ENCODE measurements at places on chromosomes 3 and 15.
A peak's percentile ranks its signal among the peaks of the same experiment; 100 is the strongest.

GRCh38 chr3:193944518-193944884 is 191.4 kb upstream of the HES1 start:
- no peak for DNase-seq

DNA sequence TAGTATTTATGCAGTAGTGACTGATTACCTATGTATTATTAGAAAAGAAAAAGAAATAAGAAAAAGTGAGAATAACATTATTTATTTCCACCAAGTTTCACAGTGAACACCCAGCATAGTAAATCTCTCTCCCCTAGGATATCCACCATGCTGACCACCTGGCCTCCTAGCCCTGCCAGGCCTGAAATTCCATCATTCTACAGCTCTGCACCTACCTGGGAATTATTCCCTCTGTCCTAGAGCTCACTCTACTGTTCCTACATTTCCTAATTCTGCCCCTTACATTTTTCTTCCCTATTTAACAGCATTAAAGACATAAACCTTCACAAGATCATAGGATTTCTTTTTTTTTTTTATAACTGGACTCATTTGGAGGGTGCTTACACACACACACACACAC is 525.3 kb upstream of the PPP2R3A start:
- DNase-seq: no peak

- DNase-seq: no peak
These were observed 13.4 kb upstream of the GHSR start for GRCh38 chr3:172461530-172462138.

DNA sequence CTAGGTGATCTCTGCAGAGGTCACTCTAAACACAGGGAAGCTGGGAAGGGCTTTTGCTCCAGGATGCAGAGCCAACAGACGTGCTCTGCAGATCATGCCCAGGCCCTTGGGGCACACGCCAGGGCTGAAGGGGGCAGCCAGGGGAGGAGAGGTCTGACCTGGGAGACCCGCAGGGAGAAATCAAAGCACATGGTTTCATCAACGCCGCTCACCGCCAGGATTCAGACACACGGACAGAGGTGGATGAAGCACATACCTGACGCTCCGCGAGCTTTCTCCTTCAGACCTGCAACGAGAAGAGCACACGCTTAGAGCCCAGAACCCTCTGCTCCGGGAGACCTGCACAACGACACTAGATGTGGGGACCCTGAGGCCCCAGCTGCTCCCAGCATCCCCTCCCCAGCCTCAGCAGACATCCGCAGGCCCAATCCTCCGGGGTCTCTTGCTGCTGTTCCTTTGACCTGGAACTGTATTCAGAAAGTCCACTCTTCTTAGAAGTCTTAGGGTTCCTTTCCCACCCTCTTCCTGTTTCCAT is 90.7 kb upstream of the IQSEC1 start:
- DNase-seq: no peak

GRCh38 chr15:78018445-78018844 is 59.1 kb downstream of the TBC1D2B start:
- no peak for DNase-seq

GRCh38 chr3:85090495-85090894 is 131.7 kb downstream of the CADM2 start:
- no peak for DNase-seq

DNA sequence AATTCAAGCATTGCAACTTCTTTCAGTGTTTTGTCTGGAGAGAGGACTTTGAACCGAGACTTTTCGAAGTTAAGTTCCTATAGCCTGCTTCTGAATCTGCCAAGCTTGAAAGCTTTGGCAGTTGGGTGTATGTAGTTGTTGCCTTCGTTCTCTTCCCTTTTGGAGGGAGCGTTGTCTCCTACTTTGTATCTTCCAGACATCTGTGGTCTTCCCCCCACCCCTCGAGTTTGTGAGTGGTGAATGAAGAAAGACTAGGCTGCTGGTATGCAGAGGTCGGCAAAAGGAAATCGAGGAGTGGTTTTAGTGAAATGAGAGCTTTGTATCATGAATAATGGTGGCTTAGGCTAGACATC is 1.3 kb downstream of the CTNNB1 start:
- DNase-seq: peak; percentile 10

DNA sequence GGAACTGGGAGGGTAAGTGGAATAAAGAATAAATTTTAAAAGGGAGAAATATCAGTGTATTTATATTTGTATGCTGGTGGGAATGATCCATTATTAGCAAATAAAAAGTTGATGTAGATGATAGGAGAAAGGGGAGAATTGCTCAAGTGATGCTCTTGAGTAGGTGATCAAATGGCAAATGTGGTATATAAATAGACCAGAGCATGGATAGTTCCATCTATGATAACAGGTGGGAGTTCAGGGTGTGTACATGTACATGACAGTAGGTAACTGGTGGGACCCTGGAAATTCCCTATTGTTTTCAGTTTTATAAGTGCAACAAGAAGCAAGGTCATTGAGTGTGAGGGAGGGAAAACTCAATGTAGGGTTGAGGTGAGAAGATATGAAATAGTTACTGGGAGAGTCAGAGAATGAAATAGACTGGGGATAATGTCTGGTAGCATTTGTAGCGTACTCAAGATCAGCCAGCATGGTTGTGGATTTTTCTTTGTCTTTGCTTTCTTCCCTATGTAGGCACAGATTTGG is 31.3 kb upstream of the EBLN2 start:
- no peak for DNase-seq

DNA sequence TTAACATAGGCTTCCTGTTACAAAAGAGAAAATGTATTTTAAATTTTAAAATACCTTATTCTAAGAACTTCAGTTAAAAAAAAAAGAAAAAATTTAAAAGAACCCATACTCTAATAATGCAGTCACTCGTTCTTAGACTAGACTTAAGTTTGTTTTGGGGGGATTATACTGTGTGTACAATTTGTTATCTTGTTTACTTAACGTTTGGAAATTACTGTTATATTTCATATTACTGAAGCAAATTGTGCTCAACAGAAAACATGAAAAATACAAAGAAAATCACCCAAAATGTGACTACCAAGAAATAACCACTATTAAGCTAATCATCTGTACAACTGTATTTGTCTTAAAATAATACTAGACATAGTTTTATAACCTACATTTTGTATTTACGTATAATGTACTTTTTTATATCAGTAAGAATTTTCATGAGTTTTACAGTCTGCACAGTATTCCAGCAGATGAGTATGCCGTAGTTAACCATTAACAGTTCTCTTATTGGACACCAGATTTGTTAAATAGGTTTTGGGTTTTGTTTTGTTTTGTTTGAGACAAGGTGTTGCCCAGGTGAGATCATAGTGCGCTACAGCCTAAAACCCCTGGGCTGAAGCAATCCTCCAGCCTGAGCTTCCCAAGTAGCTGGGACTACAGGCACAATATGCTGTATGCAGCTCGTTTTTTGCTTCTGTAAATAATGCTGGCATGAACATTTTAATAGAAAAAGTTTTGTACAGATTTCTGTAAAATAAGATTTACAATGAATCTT is 88.8 kb upstream of the CHD2 start:
- DNase-seq: no peak

GRCh38 chr3:177150218-177150916 is 46.9 kb downstream of the TBL1XR1 start:
- DNase-seq: no peak

DNA sequence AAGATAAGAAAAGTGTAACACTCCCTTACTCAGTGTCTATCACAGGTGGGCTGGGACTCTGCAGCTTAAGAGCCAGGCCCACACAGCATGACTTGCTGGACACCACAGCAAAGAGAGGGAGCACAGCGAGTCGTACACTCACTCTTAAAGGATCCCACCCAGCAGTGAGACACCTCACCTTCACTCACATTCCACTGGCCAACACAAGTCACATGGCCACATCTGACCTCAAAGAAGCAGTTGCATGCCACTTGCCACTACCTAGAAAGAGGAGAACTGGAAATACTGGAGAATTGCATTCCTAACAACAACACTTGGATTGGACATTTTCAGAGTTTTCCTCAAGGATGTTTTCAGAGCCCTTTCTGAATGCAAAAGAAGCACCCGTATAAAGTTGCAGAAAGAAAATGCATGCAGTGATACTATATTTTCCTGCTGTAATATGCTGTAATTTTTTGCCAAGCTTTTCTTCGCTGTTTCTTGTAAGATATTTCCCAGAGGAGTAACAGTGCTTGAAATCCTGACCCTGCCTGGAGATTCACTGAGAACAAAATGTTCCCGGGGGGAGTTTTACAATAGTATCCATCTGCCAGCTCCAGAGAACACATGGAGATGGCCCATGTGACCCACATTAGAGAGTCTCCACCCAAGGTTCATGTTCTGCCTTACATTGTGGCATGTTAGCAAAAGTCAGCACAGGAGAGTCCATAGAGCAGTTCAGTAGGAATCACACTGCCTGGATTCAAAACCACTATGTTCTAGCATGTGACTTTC is 42.2 kb downstream of the TRIM42 start:
- no peak for DNase-seq

DNA sequence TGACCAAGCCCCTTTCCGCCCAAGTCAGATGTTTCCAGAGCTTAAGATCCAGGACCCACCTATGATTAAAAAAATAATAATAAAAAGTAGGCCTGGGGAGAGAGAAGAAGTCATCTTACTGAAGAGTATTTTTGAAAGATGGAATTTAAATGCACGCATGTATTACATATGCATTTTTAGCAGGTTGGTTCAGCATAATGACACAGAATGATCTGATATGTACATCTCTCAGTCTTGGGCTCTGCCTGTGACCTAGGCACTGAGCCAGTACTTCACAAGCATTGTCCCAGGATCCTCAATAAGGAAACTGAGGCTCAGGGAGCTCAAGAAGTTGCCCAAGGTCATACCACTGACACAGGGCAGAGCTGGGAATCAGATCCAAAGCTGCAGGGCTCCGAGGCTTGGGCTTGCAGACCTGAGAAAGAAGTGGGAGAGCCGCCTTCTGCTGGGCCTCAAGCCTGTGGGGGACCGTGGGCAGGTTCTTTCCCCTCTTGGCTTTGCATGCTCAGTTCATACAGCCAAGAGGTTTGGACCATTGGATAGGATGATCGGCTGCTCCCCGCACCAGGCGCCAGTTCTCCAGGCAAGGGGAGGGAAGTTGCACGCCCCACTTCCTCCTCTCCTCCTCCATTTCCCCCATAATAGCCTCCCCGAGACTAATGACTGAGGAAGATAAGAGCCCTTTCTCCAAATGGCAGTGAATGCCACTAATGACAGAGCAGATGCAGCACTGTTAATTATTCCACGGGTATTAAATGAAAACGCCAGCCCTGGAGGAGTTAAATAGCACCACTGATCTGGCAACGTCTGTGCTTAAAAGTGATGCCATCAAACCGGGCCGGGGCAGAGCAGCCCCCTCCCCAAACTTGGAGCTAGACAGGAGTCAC is 6.9 kb downstream of the SLC6A1 start:
- no peak for DNase-seq

DNA sequence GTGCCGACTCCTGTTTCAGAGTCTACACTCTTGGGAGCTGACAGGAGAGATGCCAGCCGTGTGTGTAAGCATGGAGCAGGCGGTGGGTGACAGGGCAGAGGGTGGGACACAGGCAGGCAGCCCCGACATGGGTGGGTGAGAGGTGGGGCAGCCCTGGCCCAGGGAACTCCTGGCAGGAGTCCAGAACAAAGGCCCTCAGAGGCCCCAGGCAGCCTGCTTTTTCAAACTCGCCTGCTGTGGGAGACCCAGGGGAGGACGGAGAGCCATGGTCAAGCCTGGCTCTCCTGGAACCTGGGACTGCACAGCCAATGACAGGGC is 29.3 kb upstream of the SLC41A3 start:
- DNase-seq: no peak

DNA sequence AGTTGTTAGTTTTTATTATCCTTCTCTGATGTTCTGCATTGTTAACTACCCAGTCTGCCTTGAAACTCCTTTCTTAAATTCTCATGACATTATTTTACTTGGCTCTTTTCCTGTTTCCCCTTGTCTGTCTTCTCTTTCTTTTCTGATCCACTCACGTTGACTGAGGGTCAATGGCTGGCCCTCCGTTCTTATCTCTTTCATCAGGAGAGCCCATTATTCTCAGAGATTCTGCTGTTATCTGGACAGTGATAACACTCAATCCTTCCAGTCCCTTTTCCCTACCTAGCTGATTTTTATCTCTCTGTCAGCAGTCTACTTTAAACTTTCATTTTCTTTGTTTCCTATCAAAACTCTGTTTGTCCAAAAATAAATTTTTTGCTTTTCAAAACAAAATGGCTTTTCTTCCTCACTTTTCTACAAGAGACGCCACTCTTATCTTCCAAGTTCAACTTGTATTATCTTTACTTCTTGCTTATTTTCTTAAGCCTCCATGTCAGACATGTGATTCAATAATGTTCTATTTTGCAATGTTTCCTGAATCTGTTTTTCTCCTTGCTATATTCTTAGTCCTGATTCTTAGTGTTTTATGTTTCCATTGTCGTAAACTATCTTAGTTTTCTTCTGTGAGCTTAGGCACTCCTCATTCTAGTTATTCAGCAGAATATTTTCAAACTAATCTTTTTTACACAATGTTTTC is 120.2 kb downstream of the NEDD4 start:
- no peak for DNase-seq

DNA sequence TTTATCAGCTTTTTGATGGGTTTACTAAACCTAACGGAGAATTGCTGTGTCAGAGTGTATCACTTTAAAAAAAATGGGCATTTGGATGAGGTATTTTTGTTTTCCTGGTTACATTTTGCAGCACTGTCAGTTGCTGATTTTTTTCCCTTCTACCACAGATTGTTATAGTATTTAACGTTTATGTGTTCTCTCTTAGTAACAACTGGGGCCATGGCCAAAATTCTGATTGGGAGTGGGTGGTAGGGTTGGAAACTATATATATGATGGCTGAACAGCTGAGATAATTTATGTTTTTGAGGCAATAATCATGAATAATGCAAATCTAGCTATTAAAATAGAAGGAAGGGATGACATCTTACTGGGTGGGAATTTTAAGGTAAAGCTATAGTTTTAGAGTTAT is 229.4 kb upstream of the SUCLG2 start:
- DNase-seq: no peak

GRCh38 chr3:155102329-155102728 is 22.2 kb downstream of the MME start:
- DNase-seq: no peak

DNA sequence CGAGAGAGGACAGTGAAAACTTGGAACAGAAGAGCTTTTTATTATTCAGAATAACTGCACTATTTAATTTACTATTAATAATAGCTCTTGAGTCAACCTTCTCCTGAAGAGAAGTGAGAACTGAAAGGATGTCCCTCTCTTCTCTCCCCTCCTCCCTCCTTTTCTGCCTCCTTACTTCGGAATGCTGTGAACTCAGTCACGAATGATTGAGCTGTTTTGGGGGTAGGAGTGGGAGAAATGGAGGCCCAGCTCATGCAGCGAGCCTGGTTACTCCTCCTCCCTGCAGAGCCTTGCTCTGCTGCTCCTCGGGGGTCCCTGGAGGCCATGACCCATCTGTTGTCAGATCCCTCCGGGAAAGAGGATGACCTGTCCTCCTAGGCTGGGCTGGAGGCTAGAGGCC is 20.3 kb upstream of the INSYN1 start:
- no peak for DNase-seq

- DNase-seq: no peak
These were observed 3.5 kb upstream of the GALNT15 start for GRCh38 chr3:16171009-16171408.
